ENCODE measurements at places on chromosomes 4 and X.

DNA sequence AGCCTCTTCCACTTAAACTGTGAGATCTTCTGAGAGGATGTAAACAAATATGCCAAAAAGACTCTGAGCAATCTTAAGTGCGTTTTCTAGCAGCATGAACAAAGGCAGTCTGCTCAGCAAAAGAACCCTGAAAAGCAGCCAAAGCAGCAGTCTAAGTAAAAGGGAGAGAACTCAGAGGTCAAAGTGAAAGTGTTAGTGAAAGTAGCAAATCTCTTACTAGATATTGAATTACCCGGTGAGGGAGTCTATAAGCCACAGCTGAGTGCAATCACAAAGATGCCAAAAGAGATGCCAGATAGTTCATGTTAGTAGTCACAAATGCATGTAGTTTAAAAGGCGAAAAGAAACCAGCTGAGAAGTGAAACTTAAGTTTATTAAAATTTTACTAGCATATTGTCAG, 7.9 kb upstream of the GNRHR start:
- no peak for DNase-seq

- DNase-seq: peak; percentile 35
Observed at GRCh38 chr4:122798101-122798500, 28.5 kb upstream of the FGF2 start.

DNA sequence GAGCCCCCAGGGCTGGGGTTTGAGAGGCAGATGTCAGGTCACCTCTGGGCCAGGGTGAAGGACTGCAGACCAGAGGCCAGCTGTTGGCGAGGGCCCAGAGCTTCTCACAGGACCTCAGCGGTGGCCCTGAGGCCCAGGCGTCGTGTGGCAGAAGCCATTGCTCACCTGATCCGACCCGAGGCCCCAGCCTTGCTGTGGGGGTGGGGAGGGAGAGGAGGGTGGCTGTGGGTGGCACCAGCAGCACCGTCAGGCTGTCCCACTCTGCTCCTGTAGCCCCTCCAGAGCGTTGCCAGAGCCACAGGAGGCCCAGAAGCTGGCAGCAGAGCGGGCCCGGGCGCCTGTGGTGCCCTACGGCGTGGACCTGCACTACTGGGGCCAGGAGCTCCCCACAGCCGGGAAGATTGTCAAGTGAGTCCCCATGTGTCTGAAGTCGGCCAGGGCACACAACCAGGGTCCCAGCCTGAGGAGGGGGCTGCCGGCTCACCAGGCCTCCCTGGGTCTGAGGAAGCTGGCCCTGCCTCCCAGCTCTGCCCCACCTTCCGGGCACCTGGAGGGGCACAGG, 28.8 kb downstream of the UVSSA start:
- no peak for DNase-seq

DNA sequence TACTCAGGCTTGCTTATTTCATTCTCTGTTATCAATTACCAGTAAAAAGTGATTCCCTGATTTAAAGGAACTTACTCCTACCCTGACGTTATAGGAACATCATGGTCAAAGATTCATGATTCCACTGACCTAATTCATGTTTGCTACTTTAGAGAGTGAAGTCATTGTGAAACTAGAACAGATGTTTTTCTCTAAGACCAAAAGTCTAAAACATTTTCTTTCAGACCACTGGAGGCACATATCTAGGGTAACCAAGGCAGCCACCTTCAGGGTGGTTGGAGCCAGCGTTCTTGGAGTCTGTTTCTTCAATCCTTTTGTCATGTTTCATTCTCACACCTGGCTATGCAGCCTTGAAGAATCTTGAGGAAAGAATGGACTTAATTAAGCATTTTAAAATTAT, 77.8 kb downstream of the GALNTL6 start:
- DNase-seq: no peak

GRCh38 chr4:138327338-138327737, 85.2 kb upstream of the SLC7A11 start:
- DNase-seq: no peak

DNA sequence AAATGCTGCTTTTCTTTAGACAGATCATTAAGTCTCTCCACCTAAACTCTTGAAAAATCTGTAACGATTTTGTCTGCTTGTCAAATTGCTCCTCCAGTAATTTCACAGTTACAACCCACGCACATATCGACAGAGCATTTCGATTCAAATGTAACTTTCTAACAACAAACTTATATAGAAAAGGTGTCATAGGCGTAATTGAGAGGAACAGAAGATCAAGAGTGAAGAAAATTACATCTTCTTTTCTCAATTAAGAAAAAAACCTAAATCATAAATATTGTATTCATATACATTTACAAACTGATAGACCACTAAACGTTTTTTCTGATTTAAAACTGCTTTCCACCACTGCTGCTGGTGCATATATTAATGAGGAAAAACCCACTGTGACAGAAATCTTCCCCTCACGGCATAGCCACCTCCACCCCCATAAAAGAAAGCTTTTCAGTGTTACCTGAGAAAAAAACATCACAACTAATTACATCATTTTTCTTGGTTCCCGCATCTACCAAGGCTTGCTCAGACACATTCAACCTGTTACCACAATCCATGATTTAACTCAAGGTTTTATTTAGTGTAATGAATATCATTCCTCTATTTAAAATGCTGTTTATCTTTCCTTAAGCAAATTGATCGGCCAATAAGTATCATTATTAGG, 1.9 kb downstream of the GPM6A start:
- no peak for DNase-seq

GRCh38 chrX:108347800-108348199, 90.4 kb downstream of the COL4A6 start:
- DNase-seq: no peak

DNA sequence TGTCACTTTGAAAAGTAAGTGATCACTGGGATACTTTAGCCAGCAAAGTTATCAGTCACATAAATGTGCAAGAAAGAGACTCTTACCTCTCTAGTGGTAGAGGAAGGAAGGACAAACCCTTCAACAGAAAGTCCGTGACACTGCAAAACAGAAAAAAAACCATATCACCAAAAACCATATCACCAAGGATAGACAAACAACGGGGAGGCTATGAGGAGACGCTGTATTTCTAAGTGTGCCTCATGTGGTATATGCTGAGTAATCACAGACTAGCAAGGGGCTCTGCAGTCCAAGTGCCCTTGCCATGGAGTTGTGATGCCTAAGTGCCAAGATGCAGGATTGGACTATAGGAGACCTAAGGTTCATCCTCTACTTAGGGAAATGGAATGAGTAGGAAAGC, 11.5 kb upstream of the HDAC8 start:
- DNase-seq: no peak

DNA sequence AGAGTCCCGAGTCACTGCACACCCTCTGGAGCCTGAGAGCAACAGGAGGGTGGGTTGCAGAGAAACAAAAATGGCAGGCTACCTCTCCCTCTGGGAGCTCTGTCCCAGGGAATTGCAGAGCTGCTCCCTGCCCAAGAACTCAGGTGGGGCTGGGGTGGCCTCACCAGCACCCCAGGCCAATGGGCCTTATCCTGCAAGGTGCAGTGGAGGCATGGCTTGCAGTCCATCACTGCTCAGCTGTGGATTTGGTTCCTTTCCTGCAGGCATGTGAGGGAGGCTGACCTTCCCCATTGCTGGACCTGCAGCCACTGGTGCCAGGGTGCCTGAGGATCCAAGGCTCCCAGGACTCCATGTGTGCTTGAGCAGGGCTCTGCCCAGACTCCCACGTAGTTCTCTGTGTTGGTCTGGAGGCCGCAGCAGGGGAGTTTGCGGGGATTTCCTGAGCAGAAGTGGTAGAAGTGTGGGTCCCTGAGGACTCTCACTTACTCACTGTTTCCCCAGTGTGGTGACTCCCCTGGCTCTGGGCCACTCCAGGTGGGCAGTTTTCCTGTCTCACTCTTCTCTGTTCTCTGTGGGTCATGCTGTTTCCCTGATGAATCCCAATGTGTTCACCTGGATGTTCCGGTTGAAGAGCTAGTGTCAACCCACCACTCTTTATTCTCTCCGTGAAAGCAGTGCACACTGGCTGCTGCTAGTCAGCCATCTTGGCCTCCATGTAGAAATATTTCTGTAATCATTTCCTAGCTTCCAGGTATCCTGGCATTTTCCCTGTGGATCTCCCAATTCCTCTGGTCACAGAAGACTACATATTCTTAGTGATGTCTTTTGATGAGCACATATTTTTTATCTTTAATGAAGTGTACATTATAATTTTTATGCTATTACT, 82.3 kb downstream of the ARHGAP24 start:
- no peak for DNase-seq

DNA sequence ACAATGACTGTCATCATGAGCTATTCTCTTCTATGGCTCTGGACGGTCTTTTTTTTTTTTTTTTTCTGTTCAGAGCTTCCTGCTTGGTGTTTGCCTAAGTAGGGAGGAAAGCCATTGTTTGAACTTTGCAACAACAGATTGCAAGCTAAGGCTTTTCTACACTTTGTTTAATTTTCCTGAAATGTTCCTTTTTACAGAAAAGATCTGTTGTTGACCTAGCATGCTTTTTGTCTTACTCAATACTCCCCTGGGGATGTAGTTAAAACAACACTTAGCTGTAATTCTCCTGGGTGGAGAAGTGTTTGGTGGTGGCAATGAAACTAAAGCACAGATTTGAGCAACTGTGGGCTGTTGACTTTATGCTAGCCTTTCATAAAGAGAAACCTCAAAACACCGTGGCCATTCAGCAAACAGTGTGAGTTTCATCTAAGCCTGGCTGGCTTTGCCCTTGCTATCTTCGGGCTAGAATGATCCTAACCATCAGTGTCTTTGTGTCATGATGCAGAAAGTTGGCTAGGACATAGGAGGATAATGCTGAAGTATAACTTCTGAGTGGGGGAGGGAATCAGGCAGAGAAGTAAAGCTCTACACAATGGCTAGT, 110.5 kb downstream of the ANXA3 start:
- DNase-seq: no peak

DNA sequence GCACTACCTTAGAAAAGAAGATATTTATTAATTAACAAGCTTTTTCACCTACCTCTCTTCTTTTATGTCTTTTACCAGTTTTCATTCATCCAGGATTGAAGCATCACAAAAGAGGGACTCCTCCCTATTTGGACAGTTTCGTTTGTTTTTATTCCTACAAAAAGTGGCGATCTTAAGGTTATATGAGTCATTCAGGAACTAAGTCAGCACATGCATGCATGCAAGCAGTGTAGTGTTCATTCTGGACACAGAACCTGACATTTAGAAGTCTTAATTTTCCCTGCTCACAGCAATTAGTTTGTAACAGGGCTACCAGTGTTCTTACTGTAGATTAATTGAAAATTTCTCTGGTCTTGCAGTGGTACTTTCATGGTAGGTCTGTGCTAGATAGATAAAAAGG, 47.9 kb upstream of the QRFPR start:
- DNase-seq: no peak

DNA sequence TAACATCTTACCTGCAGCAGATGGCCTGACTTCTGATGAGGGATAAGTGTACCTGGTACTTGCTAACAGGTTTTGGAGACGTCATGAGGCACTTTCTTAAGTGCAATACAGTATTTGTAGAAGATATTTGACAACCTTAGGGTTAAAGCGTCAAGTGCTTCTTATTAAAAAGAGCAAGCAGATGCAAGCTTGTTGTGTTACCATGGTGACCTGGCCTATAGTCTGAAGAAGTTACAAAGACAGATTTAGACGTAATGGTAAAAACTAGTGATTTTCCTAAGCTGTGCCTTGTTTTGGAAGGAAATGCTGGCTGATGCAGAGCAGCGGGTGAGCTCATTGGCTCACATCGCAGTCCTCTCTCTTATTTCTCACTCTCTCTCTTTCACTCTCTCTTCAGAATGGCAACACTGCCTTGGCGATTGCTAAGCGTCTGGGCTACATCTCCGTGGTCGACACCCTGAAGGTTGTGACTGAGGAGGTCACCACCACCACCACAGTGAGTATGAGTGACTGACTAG, 243.6 kb downstream of the ANK2 start:
- no peak for DNase-seq

DNA sequence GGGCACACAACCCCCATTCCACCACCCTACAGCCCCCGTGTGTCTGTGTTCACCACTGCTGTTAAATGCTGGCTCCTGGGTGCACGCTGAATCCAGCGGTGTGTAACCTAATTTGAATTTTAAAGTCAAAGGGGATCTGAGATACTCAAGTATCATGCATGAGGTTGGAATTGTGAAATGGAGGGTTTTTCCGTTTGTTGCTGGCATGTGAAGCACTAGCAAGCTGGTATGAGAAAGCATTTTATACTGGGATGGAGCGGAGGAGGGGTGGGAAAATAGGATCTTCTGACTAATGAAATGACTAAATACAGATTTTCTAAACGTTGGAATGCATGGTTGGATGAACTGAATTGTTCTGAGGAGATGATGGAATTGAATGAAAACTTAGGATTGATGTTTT, 36.9 kb upstream of the FAT1 start:
- DNase-seq: no peak

GRCh38 chrX:10471418-10471817, 149.0 kb downstream of the MID1 start:
- no peak for DNase-seq

DNA sequence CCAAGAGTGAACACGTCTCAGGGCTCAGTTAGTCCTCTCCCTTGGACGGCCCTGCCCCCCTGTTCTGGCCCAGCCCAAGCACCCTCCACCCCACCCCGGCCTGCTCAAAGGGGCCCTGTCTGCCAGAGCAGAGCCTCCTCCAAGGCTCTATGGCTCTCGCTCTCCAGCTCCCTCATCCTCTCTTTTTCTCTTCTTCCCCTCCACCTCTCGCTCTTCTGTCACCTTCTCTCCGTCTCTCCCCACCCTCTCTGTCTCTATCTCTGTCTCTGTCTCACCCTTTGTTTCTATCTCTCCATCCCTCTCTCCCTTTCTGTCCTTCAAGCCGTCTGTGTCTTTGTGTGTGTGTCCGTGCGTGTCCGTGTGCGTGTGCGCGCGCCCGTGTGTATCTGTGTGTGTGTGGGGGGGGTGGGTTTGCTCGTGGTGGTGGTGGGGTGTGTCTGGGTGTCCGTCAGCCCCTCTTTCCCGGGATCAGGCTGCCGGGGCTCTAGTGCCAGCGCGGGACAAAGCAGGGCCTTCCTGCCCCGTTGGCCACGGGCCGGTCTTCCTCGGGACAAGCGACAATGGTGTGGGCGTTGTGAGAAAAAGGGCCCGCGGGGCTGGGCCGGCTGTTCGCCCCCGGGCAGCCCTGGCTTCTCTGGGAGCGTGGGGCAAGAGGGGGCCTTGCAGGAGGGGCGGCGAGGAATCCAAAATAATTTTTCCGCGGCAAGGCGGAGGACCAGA, 8.7 kb downstream of the FRG2 start:
- no peak for DNase-seq

- no peak for DNase-seq
Observed at GRCh38 chr4:134650461-134650860, 448.9 kb upstream of the PABPC4L start.

GRCh38 chr4:118327554-118328241, 25.1 kb downstream of the PRSS12 start:
- peak; percentile 70 for DNase-seq

Data from SK-N-MC (cell line).